ENCODE measurements at places on chromosomes 2 and 18.

DNA sequence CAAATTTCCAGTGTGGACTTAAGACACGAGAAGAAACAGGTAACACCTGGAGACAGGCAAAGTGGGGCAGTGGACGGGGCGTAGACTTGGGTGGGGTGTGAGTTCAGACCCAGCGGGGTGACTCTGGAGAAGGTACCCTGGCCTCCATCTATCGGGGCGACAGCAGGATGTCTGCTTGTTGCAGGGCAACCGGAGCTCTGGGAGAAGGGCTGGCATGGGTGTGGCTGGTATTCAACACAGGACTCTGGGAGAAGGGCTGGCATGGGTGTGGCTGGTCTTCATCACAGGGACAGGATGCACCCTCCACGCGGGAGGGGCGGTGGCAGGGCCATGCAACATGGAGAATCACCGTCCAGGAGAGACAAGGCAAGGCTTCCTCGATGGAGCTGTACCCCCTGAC, 198.5 kb downstream of the HDAC4 start:
- no peak for DNase-seq

DNA sequence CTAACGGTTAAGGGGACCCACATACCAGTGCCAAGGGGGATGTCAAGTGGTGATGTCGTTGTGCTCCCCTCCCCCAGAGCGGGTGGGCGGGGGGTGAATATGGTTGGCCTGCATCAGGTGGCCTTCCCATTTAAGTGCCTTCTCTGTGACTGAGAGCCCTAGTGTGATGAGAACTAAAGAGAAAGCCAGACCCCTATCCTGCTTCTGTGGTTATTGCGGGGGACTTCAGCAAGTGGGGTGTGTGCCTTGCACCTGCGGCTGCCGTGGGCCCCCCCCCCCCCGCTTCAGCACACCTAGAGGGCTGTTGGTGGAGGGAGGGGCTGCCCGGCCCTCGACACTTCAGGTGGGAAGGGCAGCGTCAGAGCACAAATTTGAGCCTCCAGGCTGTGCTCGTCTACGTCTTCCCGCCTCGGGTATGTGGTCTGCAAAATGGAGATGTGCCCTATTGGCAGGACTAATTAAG, 6.1 kb downstream of the CTDSP1 start:
- DNase-seq: no peak

DNA sequence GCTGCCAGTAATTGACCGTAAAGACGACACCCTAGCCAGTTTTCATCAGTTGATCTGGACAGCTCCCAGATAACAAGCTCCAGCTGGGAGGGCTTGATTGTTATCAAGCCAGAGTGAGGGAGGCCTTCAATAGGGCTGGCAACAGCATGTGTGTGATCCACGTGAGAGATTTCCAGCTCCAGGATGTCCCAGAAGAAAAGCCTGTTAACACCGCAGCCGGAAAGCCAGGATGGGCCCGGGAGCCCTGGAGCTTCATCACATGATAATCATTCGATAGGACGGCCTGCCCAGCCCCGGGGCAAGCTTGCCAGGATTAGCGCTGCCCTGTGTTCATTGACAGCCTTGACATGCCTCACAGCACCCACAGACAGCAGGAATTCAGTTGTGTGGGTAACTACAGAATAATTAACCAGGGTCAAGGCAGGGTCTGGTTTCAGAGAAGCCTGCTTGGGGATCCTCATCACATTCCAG, 182.5 kb downstream of the C1D start:
- peak; percentile 91 for DNase-seq

GRCh38 chr18:65735155-65735554, 15.7 kb upstream of the CDH7 start:
- no peak for DNase-seq

- peak; percentile 29 for DNase-seq
These were observed 5.6 kb downstream of the TXNL4A start for GRCh38 chr18:79982736-79983135.

- DNase-seq: no peak
These were observed 27.8 kb upstream of the REL start for GRCh38 chr2:60853531-60853930.

GRCh38 chr2:237042101-237042500, 43.6 kb upstream of the COPS8 start:
- no peak for DNase-seq

DNA sequence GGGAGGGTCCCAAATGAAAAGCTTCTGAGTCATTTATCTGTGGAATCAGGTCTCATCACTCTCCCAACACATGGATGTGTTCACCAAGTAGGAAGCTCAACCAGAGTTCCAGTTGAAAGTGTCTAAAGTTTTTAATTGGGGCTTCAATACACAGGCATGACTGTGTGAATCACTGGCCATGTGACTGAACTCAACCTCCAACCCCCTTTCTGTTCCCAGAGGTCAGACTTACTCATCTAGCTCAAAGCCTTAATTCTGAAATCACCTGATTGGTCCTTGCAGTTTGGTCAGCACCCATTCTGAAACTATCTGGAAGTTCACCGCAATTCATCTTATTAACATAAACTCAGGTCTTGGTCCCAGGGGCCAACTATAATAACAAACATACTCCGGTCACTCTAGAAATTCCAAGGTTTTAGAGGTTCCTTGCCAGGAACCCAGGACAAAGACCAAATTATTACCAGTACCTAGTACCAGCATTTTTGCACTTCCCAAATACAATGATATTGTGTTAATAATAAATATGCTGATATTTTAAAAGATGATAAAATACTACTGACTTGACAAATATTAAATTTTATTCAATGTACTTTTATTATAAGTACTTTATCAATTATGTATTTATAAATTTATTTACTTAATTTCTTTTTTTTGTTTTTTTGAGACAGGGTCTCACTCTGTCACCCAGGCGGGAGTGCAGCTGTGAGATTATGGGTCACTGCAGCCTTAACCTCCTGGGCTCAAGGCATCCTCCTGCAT, 10.7 kb upstream of the RBM45 start:
- peak; percentile 9 for DNase-seq

GRCh38 chr2:57450170-57450569, 596.4 kb upstream of the VRK2 start:
- no peak for DNase-seq

GRCh38 chr2:241490825-241491506, 17.4 kb downstream of the STK25 start:
- no peak for DNase-seq

DNA sequence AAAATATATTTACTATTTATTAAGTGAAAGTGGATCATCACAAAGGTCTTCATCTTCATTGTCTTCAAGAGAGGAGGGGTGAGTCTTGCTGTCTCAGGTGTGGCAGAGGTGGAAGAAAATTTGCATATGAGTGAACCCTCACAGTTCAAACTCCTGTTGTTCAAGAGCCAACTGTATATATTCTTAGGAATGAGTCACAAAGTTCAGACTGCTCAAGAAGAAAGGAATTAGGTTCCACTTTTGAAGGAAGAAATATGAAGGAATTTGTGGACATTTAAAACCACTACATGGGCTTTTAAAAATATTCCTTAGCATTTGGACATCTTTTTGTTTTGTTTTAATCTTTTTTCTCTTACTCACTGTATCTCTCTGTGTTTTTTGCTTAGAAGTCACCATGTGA, 212.6 kb downstream of the INSIG2 start:
- no peak for DNase-seq

- no peak for DNase-seq
These were observed 176.3 kb downstream of the TWIST2 start for GRCh38 chr2:239024226-239024625.

DNA sequence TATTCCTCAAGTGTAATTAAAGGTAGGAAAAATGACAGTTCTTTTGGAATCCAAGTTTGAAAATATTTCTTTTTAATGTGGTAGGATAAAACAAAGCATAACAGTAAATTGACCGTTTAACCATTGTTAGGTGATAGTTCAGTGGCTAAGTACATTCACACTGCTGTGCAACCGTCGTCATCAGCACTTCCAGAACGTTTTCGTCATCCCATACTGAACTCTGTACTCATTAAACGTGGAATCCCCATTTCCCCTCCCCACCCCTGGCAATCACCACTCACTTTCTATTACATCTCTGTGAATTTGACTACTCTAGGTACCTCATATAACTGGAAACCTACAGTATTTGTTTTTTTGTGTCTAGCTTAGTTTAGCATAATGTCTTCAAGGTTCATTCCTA, 32.9 kb upstream of the FZD5 start:
- no peak for DNase-seq

DNA sequence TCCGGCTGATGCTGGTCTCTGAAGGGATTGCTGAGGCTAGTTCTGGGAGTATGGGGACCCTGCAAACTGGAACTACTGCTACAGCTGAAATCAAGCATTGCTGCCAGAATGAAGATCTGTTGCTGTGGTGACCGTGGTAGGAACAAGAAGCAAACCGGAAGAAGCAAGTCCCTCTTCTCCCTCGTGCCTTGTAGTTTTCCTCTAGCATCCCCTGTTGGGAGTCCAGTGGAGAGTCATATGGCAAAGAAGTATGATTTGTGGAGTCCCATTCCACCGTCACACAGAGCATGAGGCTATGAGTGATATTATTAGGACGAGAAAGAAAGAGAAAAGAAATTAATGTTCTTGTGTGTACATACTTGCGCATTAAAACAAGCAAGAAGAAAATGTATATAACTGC, 138.8 kb upstream of the SP5 start:
- DNase-seq: no peak

GRCh38 chr18:52845036-52845435, 505.0 kb downstream of the DCC start:
- DNase-seq: no peak

GRCh38 chr2:233993461-233993860, 57.0 kb upstream of the SPP2 start:
- DNase-seq: no peak

- no peak for DNase-seq
These were observed 221.0 kb downstream of the OSR1 start for GRCh38 chr2:19137433-19137832.

DNA sequence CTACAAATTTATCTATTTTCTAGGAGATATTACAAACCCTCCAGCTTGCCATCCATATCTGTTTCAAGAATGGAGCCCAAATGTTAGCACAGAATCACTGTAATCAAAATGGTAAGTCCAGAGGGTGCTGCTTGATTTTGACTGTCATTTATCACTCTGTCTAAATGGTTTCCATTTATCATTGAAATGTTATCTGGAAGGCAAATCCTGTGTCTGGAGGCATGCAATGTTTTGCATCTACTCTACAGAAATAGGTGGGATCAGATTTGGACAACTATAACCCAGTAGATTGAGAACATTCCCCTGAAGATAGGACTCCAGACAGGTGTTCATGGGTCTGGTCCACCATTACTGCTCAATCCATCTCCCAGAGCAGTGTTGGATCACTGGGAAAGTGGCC, 128.7 kb downstream of the MAIP1 start:
- DNase-seq: no peak

DNA sequence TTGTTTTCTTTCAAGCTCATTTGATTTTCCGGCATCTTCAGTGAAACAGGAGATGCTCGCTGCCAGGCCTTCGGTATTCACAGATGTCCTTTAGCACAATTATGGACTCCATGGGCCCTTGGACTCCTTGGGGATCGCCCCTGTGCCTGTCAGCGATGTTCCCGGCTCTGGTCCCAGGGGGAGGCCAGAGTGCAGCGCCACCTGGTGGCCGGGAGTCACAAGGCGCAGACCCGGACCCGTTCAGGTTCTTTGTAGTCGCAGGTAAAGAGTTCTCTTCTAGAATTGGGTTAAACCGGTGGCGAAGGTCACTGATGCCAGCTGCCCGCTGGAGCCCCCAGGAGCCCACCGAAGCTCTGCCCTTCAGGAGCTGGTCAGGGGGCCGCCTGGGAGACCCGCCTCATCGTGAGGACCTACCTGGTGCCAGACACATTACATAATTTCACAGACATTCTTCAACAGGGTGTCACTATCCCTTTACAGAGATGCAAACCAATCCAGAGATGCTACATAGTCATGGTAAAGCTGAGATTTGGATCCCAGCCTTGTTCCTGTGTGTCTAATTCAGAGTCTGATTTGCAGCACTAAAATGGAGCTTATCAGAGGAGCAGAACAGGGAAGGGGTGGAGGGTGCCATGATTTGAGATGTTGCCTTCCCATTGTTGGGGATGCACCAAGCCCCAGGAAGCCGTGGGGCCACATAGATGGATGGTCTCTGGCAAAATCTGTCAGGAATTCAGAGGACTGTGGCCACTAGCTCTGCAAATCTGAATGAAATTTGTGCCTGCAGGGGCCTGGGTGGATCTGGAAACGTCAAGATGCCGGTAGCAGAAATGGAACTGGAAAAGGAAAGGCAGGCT, 6.0 kb upstream of the INPP5D start:
- peak; percentile 51 for DNase-seq

Data from EH (cell line).